NCI-H2029 treated with DMSO at 0.1 percent for 48 hours (cell line): ENCODE measurements at places on chromosomes 7 and 10.

GRCh38 chr10:76082956-76083355 lies 651.5 kb downstream of the LRMDA start:
- DNase-seq, result no peak

- DNase-seq, result no peak
Measured at GRCh38 chr10:72783410-72783833, 91.5 kb downstream of the MCU start.

- DNase-seq, result no peak
Measured at GRCh38 chr7:41735206-41735605, 32.3 kb upstream of the INHBA start.

DNA sequence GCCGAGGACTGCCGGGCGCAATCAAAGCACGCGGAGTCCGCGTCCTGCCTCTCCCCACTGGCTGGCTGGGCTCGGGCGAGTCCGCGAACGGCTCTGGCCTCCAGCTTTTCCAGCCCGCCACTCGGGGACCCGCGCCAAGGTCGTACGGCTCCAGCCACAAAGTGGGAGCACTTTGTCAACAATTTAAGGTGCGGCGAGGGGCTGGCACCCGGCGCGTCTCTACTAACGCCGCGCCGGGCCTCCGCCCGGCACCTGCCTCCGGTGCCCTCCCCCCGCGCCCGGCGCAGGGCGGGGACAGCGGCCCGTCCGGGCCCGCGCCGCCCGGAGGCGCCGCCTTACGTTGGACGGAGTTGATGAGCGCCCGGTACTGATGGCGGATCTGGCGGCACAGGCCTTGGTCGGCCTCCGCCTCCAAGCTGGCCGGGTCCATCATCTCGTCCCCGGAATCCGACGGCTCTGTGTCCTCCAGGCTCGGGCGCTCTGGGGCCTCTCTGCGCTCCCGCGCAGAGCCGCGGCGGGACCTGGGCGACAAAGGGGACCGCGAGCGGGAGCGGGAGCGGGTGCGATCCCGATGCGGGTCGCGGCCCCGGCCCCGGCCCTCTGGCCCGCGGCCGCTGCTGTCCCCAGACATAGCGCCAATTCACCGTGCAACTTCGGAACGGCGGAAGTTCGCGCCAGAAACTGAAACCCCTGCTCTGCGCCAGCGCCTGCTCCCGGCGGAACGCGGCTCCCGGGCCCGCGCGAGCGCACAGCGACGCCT lies at the start of gene NSMCE4A:
NSMCE4A (minus strand) TSS at position 683 of the 760 bp plus-strand sequence; CDS start at position 631, 52 bp downstream.
- DNase-seq, result no peak

DNA sequence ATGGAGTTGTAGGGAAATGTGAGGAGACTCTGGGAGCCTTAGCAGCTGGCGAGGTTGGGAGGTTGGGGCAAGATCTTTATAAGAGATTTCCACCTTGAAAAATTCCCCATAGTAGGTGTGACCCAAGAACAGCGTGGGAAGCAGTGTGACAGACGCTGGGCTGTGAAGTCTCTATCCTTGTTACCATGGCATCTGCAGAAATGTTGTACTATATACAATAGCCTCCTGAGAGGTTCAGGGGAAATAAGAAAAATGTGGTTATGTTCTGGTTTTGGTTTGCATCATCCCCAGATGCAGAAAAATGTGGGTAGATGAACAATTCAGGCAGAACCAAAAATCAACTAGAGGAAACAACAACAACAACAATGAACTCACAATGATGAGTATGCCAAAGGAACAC lies 498.6 kb downstream of the SH2D4B start:
- no peak for DNase-seq

DNA sequence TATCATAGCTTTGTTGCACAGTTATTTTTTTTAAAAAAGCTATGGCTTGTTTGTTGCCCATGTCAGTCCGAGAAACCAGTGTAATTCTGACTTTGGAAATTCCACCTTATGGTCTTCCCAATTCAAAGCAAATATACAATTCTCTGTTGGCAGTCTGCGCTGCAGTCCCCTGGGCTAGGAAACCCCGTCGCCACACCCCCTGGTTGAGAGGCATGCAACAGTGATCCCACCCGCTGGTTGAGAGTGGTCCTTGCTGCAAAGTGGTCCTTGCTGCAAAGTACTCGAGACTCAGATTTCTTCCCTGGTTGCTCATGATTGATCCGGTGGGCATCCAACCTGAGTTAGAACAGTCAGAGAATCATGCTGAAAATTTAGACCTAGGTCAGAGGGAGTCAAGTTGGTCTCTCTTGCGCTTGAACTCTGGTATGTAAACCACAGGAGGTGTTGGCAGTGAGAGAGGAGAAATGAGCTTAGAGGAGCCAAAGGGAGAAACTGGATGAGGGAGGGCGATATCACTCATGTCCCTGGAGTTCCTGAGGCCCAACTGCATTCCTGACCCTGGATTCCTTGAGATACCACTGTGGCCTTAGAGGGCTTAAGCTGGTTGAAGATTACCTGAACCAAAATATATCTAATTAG lies 45.0 kb upstream of the STK17A start:
- no peak for DNase-seq

GRCh38 chr7:475951-476441 lies 43.6 kb downstream of the PDGFA start:
- DNase-seq, result no peak

DNA sequence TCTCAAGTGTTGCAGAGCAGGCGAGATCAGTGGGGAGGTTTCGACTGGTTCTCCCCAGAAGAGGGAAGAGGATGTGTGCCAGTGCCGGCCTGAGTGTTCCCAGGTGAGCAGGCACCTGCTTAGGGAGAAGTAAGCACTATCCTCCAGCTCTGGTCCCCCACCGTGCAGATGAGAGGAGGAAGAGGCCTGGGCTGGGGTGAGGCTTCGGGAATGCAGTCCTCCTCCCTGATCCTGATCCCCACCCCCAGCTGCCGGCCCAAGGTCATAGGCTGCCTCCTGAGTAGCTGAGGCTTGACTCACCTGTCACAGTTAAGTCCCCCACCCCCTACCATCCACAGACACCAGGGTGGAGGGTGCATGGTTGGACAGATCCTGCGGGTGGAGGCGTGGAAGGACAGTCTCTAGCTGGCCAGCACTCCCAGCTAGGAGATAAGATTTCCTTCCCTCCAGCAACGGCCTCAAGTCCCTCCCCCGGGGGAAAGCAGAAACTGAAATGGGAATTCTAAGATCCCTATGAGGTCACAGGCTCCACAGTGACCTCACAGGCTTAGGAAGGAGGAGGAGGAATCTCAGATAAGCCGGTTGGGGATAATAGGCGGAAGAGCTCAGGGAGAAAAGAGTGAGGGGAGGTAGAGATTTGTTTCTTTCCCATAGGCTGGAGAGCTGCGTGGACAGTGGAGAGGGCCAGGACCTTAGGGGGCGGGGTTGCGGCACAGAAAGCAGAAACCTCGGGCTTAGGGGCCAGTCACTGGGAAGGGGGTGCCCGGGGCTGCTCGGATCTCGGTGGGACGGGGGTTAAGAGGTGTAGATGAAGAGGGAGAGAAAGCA lies 1.0 kb downstream of the LRCH4 start:
- no peak for DNase-seq

DNA sequence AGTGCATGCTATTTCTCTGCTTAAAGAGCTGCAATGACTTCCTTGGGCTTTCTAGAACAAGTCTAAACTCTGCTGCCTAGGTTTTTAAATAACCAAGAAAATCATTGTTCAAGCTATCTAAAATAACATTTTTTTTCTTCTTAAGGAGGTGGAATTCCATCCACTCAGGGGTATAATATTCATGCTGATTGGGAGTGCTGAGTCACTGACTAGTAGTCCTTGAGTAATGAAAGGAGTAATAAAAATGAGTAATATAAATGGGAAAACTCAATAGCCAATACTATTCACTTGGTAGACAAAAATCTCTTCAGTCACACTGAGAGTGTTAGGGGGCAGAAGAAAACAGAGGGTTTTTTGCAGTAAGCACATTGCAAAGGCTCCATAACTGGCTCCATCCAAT lies 72.0 kb downstream of the GFRA1 start:
- no peak for DNase-seq

DNA sequence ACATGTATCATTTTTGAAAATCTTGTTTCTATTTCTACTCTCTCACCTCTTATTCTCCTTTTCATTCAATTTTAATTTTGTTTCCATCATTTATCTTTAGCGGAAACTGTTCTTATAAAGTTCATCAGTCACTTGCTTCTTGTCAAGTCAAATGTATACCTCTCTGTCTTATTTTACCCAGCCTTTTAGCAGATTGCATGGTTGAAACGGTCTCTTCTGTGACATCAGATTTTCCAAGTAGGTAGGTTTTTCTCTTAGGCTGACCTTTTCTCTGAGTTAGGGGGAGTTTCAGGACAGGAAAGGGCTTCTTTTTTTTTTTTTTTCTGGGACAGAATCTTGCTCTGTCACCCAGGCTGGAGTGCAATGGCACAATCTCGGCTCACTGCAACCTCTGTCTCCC lies 195.5 kb downstream of the CDK14 start:
- no peak for DNase-seq

DNA sequence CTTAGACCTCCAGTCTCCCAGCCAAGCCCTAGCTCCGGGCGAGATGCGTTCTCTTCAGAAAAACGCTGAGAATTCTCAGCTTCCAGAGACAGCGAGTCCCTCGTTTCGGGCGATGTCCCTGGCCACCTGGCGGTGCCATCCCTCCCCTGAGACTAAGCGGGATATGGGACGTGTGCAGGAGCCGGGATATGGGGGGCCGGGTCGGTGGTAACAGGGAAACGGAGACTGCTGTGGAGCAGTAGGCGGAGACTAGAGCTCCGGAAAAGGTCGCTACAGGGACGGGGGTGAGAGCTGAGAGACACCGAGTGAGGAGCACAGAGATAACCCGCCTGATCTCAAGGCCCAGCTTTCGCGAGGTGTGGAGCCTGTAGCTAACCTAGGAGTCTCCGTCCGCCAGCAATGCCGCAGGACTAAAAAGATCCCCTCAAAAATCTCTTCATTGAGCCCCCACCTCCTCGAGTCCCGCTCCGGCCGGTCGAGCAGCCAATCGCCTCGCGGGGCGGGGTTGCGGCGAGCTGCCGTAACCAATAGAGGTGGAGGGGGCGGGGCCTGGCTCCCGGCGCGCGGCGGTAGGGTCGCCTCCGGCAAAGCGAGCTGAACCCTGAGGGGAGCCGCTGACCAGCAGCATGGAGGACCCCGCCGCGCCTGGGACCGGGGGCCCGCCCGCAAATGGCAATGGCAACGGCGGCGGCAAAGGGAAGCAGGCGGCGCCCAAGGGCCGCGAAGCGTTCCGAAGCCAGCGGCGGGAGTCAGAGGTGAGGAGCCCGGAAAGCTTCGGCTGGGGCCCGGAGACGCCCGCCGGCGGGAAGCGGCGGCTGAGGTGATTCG lies at the start of gene STRIP2:
STRIP2 (plus strand) TSS at position 586 of the 828 bp plus-strand sequence; CDS start at position 627, 41 bp downstream.
- DNase-seq, result peak; percentile 60
